ENCODE measurements at places on chromosomes 16 and 17. TPM values are rescaled to one million over a fixed set of nuclear protein-coding genes. Genes with fewer than 3 reads are reported as not detected.

DNA sequence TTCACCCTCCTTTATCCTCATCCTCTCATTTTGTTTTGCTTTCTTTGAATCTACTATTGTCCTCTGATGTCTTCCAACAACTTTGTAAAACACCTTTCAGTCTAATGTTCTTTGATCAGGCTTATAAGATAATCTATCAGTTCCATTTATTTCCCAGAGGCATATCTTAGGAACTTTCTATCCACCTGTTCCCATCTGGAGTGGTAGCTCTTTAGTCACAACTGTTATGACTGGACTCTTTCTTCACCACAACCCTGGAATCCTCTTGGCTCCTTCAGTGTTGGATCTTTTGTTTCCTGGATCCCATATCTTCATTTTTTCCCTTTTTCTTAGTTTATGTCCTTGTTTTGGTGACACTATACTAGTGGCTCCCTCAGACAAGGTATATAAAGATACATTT, 23.5 kb downstream of the RPS6KB1 start:
- DNase-seq: no peak

DNA sequence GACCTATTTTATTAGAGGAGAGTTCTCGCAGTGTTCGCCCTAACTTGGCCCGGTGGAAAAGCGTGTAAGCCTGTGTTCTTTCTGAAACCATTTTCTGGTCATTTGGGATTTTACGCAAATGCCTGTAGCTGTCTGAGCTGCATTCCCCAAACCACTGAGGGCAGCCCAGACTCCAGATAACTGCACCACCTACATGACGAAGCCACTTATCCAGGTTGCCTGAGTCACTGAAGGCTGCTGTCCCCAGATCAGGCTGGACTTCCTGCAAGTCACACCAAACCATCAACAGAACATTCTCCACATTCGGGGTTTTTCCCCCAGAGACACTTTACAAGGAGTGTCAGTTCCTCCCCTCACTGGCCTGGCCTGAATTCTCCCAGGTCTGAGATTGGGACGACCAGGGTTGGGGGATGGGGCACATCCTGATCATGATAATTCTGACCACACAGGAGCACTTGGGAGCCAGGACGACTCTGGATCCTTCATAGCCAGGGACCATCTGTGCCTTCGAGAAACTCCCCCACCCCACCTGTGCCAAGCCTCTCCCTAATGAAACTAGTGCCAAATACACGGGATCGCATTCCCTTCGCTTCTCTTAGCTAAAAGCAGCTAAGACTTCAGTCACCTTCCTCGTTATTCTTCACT, 2.3 kb downstream of the RPRML start:
- no peak for DNase-seq

DNA sequence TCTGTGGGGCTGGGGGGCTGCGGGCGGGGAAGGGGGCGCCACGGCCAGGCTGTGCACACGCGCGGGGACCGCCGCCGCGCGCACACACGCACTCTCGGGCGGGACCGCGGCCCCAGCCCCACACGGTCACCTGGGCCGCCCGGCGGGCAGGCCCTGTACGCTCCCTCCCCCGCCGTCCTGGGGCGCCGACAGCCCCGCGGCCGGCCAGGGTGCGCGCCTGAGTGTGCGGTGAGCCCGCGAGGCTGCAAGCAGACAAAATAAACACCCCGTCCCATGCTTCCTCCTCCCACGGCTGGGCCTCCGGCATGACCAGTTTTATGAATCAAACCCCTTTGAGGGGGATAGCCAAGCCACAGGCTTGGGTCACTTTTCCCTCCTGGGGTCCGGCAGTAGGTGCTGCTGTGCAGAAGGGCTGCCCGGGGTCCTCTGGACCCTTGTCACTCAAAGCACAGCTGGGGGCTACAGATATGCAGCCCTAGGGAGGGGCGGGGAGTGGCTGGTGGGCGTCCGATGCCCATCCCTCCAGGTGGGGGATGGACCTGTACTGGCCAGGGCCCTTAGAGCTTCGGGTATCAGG, 441 bp downstream of the VASN start:
- no peak for DNase-seq

The SEPTIN1 gene
- not detected for total RNA-seq

DNA sequence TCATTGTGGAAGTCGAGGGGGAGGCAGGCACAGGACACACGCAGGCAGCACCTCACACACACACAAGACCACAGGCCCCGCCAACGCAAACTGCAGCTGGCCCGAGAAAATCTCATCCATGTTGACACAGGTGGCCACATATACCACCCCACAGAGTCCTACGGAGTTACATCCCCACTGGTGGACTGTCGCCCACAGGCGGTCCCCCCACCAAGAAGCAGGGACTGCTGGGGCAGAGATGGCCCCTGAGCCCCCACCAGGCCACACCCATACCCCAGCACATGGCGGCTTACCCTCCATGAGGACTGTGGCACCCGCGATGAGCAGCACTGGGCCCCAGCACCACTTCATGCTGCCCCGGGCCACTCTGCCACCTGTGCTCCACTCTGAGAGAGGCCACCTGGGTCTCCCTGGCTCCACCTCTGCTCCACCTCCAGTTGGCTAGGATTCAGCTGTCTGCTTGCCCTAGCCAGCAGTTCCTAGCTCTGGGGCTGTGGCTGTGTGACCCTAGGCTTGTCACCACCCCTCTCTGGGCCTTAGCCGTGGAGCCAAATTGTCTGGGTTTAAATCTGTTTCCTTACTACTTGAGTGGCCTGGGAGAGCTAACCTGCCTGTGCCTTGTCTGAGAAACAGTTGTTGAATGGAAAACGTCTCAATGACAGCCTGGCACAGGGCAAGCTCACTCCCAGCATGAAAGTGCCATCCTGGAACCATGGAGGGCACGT, at the start of gene PRSS53:
Gene PRSS53 (minus strand): TSS at position 485 of the 725 bp plus-strand sequence. CDS start 134 bp downstream, at position 351.
- DNase-seq: no peak

The KRTAP9-4 gene
- total RNA-seq: 103 TPM

GRCh38 chr16:87812200-87812656, 46.4 kb upstream of the KLHDC4 start:
- no peak for DNase-seq

- no peak for DNase-seq
Measured at GRCh38 chr16:1723450-1724147, 17.6 kb downstream of the MAPK8IP3 start.

DNA sequence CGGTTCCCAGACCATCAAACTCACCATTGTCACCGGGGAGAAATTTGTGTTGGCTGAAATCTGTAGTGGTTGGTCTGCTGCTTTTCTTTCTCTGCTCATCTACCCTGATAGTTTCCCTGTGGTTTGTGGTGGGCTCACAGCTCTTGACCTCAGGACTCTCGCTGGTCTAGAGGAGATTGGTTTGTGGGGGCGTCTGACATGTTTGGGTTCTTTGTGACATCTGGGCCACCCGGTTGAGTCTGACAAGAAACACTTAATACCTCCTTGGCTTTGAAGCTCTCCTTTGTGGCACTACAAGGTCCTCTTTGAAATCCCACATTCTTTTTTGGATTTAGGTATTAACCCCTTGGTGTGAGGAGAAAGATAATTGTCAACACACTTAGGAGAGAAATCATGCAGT, 662.0 kb downstream of the WWOX start:
- no peak for DNase-seq

The RDM1 gene
- not detected for total RNA-seq

- DNase-seq: no peak
Measured at GRCh38 chr17:61519754-61520440, 67.7 kb downstream of the TBX4 start.

DNA sequence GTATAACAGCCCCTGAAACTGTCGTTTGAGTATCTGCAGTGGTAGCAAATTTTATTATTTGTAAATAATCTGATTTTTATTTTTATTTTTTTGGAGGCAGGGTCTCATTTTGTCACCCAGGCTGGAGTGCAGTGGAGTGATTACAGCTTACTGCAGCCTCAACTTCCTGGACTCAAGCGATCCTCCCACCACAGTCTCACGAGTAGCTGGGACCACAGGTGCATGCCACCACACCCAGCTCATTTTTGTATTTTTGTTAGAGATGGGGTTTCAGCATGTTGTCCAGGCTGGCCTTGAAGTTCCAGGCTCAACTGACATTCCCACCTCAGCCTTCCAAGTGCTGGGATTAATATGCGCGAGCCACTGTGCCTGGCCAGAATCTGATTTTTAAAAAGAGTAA, 2.8 kb downstream of the NDEL1 start:
- DNase-seq: no peak

The ITGAX gene
- 2.0 TPM for total RNA-seq

DNA sequence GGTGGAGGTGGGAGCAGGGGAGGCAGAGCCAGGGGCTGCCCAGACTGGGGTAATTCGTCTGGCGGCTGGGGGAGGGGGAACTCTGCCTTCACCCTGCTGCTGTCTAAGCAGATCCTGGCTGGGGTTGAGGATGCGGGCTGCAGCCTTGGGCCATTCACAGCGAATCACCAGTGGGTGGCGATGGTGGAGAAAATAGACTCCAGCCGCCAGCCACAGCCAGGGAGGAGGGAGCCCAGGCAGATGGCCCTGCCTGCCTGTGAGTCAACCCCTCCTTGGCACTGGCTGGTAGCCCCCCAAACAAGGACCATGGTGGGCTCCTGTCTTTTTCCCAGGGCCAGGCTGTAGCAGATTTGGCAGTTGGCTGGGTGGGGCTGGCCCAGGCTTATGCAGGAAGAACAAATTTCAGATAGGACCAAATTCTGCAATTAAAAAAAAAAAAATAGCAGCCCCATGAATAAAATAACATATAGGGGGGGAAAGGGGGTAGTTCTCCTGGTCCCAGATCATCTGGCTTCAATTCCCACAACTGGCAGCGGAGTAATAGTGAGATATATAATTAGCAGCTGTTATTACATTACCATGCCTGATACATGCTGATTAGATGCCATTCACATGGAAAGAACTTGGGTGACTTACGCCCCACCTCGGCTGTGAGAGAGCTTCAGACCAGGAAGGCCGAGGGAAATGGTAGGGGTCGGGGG, 41.5 kb upstream of the CDH5 start:
- DNase-seq: no peak

The SLC2A4 gene
- total RNA-seq: 19.4 TPM

GRCh38 chr17:32285746-32286517, 20.3 kb downstream of the RHBDL3 start:
- no peak for DNase-seq

DNA sequence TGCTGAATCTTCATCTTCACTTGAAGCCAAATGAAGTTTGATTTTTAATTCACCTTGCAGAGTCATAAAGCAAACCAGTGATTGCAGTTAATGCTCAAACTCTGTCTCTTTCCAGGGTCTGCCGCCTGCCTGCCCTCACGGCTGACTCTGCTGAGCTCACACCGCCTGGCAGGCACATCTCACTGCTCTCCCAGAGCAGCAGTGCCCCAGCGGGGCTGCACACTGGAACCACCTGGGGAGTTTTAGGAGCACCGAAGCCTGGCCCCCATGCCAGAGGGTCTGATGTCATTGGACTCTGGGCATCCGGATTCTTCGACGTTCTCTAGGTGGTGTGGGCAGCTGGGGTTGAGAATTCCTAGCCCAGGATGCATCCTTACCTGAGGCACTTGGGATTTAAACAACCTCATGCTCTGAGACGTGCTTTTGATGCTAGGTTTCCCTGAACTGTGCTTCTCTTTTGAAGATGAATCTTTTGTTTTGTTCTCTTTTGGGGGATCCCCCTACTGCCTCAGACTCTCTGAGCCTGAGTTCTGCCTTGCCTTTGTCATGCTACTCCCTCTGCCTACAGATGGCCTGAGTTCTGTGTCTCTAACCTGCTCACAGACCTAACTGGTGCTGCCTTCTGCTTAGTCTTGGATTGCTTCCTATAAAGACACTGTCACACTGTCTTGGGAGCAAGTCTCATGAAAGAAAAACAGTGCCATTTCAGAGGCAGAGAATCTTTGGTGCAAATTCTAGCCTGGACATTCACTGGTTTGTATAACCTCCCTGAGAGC, 438.1 kb upstream of the CCL2 start:
- DNase-seq: no peak

GRCh38 chr16:63928421-63928820, 1193.4 kb downstream of the CDH11 start:
- DNase-seq: no peak

The CACNG4 gene
- 0.51 TPM for total RNA-seq

The HSF5 gene
- total RNA-seq: not detected

DNA sequence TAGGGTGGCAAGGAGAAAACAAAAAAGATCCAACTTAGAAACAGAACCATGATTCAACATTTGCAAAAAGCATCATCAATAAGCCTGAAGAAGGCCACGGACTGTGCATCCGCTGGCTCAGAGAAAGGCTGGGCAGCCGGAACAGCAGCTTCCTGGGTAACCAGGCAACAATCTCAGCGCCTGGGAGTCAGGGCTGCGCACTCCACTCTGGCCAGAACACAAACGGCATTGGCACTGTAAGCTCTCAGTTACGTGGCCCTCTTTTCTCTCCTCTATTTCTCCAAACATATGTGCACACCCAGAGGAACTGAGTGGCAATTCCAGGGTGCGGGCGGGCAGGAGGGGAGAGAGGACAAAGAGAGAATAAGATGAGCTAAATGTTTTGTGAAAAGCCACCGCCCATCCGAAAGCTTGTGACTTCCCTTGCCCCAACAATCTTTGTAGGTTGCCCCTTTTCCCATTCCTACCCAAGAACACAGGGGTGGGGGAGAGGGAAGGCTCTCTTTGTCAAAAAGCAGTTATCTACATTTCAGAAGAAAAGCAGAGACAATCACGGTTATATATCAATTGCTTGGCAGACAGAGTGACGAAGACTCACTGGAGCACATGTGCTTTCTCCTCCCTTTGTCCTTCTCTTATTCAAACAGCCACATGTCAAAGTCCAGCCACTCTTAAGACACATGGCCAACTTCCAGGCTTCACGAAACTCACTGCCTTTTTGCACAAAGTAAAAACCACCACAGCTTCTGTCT, 6.6 kb upstream of the GHDC start:
- no peak for DNase-seq

DNA sequence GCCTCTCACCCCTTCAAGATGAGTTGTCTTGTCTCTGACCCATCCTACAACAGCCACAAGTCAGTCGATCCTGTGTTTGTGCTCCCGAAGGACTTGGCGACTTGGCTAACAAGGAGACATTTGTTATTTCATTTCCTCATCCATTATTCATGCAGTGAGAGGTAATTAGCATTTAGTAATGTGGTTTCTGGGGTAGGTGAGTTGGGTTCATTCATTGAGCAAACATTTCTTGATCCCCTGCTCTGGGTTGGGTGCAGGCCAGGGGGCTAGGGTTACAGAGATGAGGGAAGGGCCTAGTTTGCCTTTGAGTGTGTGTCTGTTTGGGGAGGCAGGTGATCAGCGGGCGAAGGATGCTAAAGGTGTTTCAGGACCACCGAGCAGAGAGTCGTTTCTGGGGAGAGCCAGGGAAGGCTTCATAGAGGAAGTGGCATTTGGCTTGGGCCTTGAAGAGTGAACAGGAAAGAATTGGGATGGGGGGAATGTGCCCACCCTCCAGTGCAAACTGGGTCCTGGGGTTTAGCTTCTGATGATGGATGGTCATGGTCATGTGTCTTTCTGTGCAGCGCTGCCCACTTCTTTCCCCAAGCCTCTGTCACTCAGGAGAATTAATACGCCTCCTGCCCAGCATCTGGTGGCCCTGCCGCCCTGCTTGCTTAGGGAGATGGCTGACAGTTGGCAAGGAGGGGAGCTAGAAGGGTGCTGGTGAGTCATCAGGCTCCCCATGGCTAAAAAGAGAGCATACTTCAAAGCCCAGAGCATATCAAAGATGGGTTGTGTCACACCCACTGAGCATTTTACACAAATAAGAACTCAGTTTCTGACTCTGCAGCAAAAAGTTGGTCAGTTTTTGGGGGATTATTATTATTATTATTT, 38.5 kb downstream of the MSI2 start:
- DNase-seq: no peak

The ASIC2 gene
- total RNA-seq: not detected

The CLEC19A gene
- total RNA-seq: not detected

Measured in suprapubic skin (tissue), 4 donors.